Stimulated activated CD4-positive, alpha-beta T cell treated with anti-CD3 and anti-CD28 coated beads, Interleukin-2, amount 100 ng/mL, for 24 hours (primary cell): ENCODE measurements at places on chromosomes 1 and 21.

- no peak for DNase-seq
These were observed 73.2 kb downstream of the OBSCN start for GRCh38 chr1:228280961-228281591.

GRCh38 chr1:22702296-22703085 is 8.1 kb upstream of the EPHB2 start:
- no peak for DNase-seq

GRCh38 chr1:93036672-93037071 is 42.4 kb upstream of the MTF2 start:
- no peak for DNase-seq

GRCh38 chr1:183967914-183968313 is 69.6 kb downstream of the COLGALT2 start:
- no peak for DNase-seq

DNA sequence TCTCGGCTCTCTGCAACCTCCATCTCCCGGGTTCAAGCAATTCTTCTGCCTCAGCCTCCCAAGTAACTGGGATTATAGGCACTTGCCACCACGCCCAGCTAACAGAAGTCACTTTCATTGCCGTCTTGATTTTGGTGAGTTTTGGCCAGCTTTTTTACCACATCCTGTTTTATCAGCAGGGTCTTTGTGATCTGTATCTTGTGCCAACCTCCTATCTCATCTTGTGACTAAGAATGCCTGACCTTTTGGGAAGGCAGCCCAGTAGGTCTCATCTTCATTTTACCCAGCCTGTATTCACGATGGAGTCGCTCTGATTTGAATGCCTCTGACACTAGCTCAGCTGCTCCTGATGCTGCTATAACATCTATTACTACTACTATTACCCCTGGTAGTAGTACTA is 46.8 kb upstream of the BARHL2 start:
- DNase-seq, result no peak

- DNase-seq, result no peak
These were observed 506.2 kb downstream of the PLPP3 start for GRCh38 chr1:56073206-56073605.

GRCh38 chr1:205355075-205355453 is 1.7 kb downstream of the KLHDC8A start:
- no peak for DNase-seq

DNA sequence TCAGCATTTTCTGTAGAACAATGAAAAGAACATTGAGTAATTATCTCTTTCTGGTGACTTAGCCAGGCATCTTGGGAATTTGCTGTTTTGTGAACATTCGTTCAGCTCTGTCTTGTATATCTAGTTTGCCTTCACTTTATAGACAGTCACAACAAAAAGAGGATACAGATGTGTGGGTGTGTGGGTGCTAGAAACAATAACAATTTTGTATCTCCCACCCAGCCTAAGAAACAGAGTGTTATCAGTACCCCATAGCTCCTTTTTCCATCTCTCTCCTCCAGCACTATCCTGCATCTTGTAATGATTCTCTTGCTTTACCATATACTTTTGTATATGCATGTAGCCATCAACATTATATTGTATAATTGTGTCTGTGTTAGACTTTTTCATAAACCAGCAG is 33.0 kb downstream of the AK4 start:
- no peak for DNase-seq

- DNase-seq, result no peak
These were observed at the start of gene SLAMF7 for GRCh38 chr1:160739098-160739511. SLAMF7 (plus strand) TSS chr1:160739247; CDS start chr1:160739302, 55 bp downstream.

DNA sequence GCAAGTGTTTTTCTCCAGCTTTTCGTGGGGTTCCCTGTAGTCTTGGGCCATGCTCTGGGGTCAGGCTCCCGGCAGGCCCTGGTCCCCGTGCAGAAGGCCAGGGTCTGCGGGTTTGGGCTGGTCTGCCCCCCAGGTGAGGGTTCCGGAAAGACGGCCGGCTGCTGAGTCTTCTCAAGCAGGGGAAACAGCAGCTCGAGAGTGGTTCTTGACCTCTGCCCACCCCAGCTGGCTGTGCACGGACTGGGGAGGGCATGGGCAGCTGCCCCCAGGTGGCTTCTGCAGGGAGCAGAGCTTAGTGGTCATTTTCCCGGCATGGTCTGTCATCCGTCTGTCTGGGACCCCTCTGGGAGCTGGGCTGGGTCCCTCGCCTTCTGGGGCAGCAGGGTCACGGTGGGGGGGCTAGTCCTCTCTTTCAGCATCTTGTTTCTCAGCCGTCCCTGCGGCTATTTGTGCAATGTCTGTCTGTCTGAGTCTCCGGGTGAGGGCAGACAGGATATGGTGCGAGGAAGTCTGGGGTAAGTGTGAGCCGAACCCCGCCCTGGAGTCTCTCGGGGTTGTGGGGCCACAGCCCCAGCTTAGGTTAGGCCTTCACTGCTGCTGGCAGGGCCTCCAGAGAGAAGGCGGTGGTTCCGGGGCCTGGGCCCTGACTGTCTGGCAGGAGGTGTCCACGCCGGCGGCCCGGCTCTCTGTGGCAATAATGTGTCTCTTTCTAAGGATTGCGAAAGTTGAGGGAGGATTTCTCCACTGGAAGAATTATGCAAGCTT is 6.1 kb downstream of the SKI start:
- peak; percentile 64 for DNase-seq

- no peak for DNase-seq
These were observed 30.1 kb downstream of the LDLRAD1 start for GRCh38 chr1:53987880-53988279.

- DNase-seq, result no peak
These were observed 8.6 kb upstream of the NTNG1 start for GRCh38 chr1:107132195-107132594.

GRCh38 chr1:33003657-33004056 is 33.0 kb downstream of the AK2 start:
- no peak for DNase-seq

DNA sequence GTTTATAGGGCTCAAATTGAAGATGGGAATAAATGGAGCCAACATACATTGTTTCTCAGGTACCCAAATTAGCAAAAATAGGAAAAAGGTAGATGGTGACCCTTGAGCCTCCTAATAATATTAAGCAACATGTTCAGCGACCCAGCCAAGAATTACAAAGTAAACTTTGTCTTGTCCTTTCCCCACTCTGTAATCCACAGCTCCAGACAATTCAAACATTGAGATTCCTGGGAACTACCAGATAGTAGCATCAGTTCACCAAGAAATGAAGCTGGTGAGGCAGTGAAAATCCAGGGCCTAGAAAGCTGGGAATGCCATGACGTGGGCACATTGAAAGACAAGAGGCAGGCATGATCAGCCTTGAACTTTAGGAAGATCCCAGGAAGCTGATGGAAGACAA is 11.7 kb downstream of the HAO2 start:
- no peak for DNase-seq

GRCh38 chr1:204744107-204744779 is 58.7 kb upstream of the LRRN2 start:
- DNase-seq, result no peak

- peak; percentile 56 for DNase-seq
These were observed 34.8 kb downstream of the CHAF1B start for GRCh38 chr21:36419996-36420395.

- no peak for DNase-seq
These were observed 104.6 kb downstream of the ZSCAN20 start for GRCh38 chr1:33576821-33577599.

DNA sequence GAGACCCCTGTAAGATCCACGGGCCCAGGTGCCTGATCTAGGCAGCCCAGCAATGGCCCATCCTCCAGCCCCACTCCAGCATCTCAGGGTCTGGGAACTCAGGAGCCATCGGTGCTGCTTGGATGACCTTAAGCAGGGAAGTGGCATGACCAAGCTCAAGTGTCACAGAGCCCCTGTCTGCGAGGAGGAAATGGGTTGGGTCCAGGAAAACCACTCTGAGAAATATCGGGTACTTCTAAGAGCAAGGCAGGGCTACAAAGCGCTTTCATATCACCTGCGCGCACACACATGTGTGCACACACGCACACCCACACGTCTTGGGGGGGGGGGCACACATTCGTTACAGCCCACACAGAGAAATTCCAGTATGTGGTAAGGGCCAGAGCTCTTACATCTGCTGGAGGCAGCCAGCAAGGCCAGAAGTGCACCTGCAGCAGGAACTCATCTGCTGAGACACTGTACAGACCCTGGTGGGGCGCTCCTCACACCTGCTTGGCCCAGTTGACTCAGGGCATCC is 32.6 kb upstream of the SPOCD1 start:
- peak; percentile 43 for DNase-seq

DNA sequence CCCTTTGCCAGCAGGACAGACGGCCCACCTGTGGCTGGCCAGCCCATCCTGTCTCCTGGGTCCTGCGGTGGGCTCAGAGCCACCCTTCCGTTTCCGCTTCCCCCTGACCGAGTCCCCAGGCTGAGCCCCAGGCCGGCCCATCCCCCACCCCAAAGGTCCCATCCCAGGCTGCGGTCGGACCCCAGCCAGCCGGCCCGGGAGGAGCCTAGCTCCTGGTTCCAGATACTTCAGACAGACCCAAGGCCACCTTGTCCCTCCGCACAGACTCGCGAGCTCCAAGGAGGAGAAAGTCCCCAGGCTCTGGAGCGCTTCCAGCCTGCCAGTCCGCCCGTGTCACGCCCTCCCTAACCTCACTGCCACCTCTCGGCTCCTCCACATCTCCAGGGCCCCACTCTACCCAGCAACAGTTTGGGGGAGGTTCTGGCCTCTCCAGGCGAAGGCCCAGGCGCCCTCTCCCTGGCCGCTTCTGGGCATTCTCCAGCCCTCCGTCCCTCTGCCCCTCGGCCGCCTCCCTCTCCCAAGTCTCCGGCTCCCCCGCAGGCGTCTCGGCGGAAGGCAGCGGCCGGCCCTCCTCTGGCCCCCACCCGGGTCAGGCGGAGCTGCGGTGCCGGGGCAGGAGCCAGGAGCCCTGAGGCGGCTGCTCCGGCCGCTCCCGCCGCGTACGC is 835 bp downstream of the LRRN2 start:
- peak; percentile 14 for DNase-seq

DNA sequence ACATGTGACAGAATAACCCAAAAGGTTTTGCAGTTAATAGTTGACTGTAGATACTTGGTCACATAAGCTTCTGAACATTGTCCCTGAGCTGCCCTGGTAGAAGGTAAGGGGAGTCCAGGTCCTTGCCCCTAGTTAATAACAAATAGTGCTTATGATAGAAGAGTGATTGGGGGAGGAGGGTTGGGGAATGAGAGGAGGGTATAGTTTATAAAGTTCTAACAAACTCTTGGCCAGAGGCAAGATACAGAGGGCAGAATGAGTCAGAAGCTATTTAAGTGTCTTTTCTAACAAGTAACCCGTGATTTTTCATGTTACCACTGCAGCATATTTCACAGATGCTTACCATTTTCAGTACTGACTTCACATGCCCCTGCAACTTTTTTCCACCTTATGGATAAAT is 26.7 kb upstream of the MYOCOS start:
- no peak for DNase-seq

DNA sequence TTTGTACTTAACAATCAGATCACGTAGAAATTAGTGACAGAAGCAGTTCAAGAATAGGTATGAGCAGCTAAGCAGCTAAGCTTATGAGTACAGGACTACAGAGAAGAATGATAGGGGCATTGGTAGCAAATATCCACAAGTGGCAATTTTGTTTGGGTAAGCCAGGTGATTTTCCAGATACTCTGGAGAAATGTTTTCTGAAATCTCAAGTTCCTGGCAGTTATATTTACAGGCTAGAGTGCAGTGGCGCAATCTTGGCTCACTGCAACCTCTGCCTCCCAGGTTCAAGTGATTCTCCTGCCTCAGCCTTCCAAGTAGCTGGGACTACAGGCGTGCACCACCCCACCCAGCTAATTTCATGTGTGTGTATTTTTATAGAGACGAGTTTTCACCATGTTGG is 55.1 kb downstream of the ARID4B start:
- DNase-seq, result no peak
